ENCODE measurements at places on chromosomes 16 and 17.
A peak's percentile ranks its signal among the peaks of the same experiment; 100 is the strongest.

DNA sequence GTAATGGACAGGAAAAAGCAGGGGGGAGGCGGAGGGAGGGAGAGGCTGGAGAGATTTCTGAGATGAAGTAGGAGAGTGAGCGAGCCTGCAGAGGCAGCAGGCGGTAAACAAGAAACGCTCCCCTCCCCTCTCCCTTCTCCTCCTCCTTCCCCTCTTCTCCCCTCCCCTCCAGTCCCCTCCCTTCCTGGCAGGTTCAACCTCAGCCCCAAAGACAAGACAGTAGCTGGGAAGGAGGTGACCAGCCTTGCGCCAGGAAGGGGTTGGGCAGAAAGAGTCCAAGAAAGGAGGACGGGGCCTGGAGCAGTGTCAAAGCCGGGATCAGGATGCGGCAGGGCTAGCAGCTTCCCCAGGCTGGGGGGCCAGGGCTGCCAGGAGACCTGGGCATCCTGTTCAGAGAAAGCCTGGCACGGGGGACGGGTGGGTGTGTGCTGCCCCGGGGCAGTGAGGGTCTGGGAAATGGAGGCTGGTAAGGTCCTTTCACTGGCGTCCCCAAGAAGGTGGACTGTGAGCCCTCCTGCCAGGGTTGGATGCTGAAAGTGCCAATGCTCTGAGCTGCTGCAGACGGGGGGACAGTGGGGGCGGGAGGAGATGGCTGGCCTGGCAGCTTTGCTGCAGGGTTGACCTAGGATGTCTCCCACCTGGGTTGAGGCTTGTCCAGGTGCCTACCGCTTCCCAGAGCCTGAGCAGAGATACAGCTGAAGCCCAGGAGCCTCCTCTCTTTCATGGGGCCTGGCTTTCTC lies 261.6 kb upstream of the TNRC6C start:
- DNase-seq: no peak

DNA sequence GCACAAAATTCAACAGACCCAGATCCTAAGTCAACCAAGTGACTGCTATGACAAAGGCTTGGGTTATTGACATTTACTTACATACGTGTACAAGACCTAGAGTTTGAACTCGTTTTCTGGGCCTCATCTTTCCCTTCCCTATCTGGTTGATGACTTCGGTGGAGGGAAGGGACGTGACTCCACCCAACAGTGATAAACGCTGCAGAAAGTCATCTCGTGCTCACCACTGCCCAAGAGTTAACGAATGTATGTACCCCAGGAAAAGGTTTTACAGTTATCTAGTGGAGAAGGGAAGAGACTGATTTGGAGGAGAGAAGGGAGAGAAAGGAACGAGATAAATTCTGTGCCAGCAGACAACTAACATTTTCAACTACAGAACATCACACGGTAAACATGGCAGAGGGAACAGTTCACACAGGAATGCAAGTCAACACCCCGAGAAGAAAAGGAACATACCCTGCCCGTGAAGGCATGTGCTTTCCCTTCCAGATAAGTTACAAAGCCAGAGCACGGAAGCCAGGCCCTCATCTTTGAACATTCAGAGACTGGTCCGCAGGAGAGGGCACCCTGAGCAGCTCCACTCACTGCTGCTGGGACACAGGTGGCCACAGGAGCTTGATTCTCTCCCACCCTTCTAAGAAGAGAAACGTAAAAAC lies 13.9 kb upstream of the CYTH1 start:
- DNase-seq: no peak

DNA sequence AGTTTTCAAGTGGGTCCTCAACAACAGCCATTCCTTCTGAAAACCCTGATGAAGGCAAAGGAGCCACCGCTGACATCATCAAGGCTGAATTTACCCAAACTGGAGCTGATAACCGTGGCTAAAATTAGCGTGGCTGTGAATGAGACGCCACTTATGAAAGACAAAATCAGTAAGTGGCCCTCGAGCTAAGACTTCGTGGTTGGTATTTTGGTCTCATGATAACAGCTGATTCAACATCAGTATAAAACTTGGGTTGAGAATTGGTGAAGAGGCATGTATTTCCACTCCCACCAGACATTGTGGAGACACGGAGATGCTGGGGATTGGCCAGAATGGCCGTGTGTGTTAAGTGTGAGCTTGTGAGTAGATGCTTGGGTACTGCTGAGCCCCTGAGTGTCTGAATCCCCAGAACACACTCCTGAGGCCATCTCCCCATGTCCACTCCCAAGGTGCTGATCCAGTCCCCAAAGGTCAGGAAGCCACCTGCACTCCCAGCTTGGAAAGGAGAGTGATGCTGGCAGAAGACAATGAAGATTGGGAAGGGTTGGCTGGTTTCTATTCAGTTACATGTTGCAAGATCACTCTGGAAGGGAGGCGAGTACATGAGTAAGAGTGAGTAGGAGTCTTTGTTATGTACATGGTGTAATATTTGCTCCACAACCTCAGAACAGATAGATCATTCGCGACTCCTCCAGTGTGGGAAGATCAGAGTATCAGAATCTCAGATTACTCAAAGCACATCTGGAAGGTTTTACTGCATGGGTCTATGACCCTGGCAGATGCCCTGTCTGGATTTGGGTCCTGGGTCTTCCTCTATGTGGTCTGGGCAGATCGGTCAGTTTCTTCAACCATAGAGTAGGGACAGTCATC lies 207.7 kb downstream of the HS3ST3A1 start:
- DNase-seq: no peak

- DNase-seq: no peak
Observed at GRCh38 chr17:78425429-78425828, 47.0 kb downstream of the PGS1 start.

- DNase-seq: peak; percentile 41
Observed at GRCh38 chr17:14201021-14201987, 35.4 kb downstream of the CDRT15 start.

GRCh38 chr17:11324021-11324420 lies 83.0 kb downstream of the SHISA6 start:
- no peak for DNase-seq

- DNase-seq: no peak
Observed at GRCh38 chr16:7581175-7581574, 248.5 kb downstream of the RBFOX1 start.

DNA sequence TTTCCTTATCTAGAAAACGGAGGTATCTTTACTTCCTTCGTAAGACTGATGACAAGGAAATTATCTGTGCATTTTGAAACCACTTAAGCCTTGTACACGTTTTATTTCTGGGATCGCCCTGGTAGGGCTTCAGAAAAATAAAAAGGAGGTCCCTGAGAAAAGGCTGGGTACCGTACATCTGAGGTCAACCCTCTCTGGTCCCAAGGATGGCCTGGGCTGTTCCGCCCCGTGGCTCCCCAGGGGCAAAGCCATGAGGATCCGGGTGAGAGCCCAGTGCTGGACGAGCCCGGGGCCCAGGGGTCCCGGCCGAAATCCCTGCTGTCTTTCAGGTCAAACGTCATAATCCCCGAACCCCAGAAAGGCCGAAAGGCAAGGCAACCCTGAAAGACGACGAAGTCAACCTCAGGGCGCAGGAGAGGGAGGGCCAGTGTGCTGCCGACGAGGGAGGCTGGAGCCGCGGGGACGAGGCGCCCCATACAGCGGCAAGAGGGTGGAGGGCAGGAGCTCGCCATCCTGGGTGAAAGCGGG lies 656 bp upstream of the FUS start:
- DNase-seq: no peak

DNA sequence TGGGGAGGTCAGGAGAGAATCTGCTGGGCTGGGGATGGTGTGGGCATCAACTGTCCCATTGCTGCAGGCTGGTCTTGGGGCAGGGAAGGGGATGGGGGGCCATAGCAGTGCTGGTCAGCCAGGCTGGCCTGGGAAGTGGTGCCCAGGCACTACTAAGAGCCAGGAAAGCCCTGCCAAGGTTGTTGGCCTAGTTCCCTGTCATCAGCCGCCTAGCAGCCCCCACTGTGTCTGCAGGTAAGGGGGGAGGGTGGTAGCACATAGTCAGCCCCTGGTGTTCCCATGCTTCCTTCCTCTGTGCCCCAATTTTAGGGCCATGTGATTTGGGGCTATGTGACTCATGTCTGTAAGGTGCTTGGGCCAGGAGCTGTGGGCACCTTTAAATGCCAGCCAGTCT lies 17.8 kb downstream of the GJD3 start:
- DNase-seq: peak; percentile 34

GRCh38 chr16:24652803-24653202 lies 76.6 kb upstream of the TNRC6A start:
- no peak for DNase-seq

DNA sequence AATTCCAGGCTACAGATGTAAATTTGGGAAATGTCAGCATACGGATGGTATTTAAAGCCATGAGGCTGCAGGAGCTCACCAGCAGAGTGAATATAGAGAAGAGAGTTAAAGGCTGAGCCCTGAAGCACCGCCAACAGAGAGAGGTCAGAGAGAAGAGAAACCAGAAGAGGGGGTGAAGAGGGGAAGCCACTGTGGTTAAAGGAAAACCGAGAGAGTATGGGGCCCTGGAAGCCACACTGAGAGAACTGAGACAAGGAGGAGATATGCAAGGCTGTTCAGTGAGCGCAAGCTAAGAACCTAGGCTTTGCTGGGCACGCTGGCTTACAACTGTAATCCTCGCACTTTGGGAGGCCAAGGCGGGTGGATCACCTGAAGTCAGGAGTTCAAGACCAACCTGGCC lies 24.6 kb downstream of the COPRS start:
- no peak for DNase-seq

DNA sequence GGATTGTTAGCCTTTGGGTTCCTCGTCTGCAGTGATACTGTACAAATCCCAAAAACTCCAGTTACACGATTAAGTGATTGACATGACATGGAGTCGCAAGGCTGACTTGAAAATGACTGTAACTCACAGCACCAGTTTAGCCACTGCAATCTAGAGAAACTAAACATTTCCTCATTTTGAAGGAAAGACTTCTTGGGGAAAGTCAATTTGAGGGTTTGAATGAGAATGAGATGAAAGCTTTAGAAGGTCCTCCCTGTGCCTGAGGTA lies 4.8 kb downstream of the BANP start:
- DNase-seq: no peak

- no peak for DNase-seq
Observed at GRCh38 chr16:28905229-28905754, 19.7 kb downstream of the RABEP2 start.

- DNase-seq: no peak
Observed at GRCh38 chr16:69847643-69848042, 85.5 kb downstream of the WWP2 start.

- no peak for DNase-seq
Observed at GRCh38 chr17:44281570-44281969, 13.6 kb upstream of the SLC4A1 start.

GRCh38 chr17:33142705-33143299 lies 150.3 kb downstream of the ASIC2 start:
- no peak for DNase-seq

DNA sequence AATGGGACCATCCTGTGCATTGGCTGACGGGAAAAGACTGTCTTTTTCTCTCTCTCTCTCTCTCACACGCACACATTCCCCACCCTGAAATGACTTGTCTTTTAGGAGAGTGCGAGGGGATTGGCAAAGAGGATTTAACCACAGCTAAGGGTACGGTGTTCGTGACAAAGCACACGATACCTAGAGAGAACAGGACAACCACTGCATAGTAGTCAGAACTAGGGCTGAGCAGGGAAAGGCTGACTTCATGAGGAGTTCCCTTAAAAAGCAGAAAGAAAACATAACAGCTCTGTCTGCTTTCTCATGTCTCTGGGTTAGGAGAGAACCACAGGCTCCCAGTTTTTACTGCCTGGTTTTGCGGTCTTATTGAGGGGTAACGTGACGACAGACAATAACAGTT lies 742.8 kb upstream of the SOX9 start:
- DNase-seq: no peak

GRCh38 chr17:3502466-3502865 lies 26.7 kb downstream of the ASPA start:
- DNase-seq: no peak

DNA sequence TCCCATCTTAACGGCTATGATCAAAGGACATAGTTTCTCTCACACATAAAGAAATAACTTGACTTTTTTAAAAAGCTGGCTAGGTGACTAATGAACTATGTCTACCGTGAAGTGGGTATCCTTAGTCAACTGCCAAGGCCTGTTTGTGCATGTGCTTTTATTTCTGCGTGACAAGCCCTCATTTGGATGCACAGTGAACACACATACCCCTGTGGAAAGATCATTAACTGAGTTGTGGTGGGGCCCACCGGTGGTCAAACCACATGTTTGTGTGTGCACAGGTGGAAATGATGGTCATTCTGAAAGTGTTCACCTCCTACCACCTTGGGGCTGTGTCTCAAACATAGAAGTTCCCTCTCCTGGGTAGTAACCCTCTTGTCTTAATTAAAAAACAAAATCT lies 256.1 kb upstream of the SALL1 start:
- no peak for DNase-seq

DNA sequence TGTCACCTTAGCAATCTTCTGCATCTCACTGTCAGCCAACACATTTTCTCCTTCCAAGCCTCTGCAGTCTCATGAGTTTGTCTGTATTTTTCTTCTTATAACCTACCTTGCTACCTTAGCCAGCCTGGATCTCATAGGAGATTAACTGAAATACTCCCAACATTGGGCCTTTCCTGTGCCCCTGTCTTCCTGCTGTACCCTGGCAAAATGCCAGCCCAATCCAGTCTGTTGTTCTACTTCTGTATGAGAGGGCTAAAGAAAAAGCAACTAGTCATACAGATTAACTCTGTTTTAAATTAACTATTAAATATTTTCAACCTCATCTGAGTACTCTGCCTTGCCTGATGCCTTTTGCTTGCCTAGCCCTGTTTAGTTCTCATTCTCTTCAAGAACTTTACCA lies 18.4 kb downstream of the GOSR1 start:
- no peak for DNase-seq
